Ecto neural progenitor cell (in vitro differentiated cells): ENCODE measurements at places on chromosomes 11 and 22.

DNA sequence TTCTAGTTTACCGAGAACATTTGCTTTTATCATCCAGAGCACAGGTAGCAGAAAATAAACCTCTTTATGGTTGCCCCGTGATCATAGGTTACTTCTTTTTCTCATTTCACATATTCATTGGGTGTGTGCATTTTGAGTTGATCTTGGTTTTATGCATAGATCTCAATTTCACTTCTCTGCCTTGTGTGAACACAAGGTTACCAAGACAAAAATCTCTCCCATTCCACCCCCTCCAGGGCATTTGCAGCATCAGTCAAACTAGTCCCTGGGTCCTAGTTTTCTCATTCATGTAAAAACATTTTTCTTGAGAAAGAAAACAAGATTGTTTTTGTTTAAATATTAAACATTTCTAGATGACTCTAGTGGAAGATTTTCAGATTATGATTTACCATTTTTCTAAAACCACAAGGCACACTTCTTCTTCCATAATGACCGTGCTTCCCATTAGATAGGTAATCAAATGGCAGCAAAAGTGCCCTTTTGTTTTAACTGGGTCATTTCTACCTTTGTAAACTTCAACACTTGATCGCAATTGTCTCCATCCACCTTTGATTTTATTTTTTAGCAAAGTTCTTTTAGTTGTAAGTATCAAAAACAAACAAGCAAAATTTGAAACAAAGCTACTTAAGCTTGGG, 526.6 kb upstream of the CADM1 start:
- DNase-seq, result no peak

GRCh38 chr11:16173798-16174197, 182.5 kb downstream of the SOX6 start:
- no peak for DNase-seq

- DNase-seq, result no peak
Measured at GRCh38 chr11:101241160-101241795, 111.7 kb upstream of the PGR start.

GRCh38 chr11:72959998-72960731, 146.0 kb downstream of the ATG16L2 start:
- DNase-seq, result no peak

DNA sequence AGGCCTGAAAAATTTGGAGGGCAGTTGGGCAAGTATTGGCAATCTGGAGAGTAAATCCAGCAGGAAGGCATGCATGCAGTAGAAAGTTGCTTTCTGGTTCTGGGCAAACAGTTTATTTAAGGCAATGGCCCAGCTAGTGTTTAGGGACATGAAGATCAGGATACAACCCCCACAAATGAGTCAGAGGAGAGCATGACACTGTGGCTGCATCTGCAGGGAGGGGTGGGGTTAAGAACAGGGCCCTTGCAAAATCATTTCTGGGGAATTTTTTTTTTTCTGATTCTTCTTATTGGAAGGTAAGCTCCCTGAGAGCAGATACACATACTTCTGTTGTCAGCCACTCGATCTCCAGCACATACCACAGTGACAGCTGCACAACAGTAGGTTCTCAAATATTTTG, 61.1 kb downstream of the FDX1 start:
- no peak for DNase-seq

GRCh38 chr11:100152766-100153165, 534.3 kb upstream of the ARHGAP42 start:
- DNase-seq, result no peak

DNA sequence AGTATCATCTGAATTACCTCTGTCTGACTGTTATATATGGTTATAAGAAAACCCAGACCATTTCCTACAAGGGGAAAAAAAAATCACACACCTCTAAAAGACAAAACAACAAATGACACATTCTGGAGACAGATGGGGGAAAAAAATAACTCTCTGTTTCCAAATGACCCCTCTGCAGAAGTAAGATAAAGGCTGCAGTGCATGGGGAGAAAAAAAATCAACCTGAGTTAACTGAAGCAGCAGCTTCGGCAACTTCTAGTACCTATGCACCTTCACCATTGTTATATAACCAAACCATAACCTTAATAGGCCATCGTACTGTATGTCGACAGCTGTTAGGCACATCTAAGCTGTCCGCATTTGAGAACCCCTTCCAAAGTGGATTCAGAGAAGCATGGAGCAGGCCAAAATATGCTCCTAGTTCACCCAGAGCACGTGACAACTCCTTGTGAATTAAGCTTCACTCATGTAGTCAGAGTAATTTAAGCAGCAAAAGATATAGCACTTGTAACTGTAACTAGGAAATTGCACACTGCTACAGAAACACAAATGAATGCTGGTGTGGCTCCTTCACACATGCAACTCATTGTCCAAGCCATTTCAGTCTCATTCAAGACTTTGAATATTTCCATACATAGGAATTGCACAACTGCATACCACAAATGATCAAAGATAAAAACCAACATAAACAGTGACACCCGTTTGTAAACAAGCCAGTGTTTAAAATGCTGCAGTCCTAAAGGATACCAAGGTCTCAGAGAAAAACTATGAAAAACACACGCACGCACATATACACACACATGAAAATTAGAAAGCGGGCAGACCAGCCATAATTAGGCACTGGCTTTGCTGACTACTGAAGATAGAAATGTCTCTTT, 2.7 kb downstream of the SIK3 start:
- DNase-seq, result no peak
